ENCODE measurements at places on chromosomes 7 and 10. TPM values are rescaled to one million over a fixed set of nuclear protein-coding genes. Genes with fewer than 3 reads are reported as not detected.

SKIDA1 gene
- total RNA-seq: 0.02 TPM

NEUROD6 gene
- not detected for total RNA-seq

GRCh38 chr10:16941870-16942269 is 124.6 kb upstream of the RSU1 start:
- DNase-seq: no peak

- no peak for DNase-seq
Observed at GRCh38 chr7:133550145-133550544, 297.3 kb downstream of the EXOC4 start.

- DNase-seq: no peak
Observed at GRCh38 chr10:43256531-43257346, 10.1 kb downstream of the RASGEF1A start.

DNA sequence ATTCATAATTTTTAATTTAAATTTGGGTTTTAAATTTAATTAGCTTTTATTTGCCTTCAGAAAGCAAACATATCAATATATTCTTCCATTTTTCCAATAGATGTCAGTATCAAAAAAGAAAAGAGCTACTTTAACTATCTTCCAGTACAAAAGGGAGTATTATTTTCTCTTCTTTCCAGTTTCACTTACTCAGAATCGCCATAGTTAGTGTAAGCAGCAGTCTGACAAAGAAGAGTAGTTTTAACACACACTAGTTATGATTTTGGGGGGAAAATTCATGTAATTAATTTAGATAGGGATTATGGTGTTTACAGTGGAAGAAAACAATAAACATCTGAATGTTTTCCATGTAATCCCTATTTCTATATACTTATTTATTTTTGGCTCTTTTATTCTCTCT is 272.6 kb upstream of the DGKB start:
- no peak for DNase-seq

- no peak for DNase-seq
Observed at GRCh38 chr7:49244543-49244942, 320.2 kb downstream of the CDC14C start.

- DNase-seq: no peak
Observed at GRCh38 chr7:44709945-44710596, 38.6 kb upstream of the ZMIZ2 start.

- DNase-seq: no peak
Observed at GRCh38 chr10:14412624-14413023, 81.9 kb upstream of the FRMD4A start.

- peak; percentile 70 for DNase-seq
Observed at GRCh38 chr10:32317795-32318357, 29.1 kb downstream of the EPC1 start.

- peak; percentile 83 for DNase-seq
Observed at GRCh38 chr10:5284311-5285057, 80.3 kb upstream of the UCN3 start.

GRCh38 chr7:86980223-86980622 is 79.2 kb downstream of the ELAPOR2 start:
- no peak for DNase-seq

- DNase-seq: no peak
Observed at GRCh38 chr7:90568213-90568612, 27.9 kb upstream of the CDK14 start.
